Fibroblast of pulmonary artery (primary cell): ENCODE measurements at places on chromosomes 6 and 20.
A peak's percentile ranks its signal among the peaks of the same experiment; 100 is the strongest.

DNA sequence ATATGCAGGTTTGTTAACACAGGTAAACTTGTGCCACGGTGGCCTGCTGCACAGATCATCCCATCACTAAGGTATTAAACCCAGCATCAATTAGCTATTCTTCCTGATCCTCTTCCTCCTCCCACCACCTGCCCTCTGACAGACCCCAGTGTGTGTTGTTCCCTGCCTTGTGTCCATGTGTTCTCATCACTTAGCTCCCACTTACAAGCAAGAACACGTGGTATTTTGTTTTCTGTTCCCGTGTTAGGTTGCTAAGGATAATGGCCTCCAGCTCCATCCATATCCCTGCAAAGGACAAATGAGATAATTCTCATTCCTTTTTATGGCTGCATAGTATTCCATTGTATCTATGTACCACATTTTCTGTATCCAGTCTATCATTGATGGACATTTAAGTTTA, 294.0 kb downstream of the PKHD1 start:
- DNase-seq: no peak

DNA sequence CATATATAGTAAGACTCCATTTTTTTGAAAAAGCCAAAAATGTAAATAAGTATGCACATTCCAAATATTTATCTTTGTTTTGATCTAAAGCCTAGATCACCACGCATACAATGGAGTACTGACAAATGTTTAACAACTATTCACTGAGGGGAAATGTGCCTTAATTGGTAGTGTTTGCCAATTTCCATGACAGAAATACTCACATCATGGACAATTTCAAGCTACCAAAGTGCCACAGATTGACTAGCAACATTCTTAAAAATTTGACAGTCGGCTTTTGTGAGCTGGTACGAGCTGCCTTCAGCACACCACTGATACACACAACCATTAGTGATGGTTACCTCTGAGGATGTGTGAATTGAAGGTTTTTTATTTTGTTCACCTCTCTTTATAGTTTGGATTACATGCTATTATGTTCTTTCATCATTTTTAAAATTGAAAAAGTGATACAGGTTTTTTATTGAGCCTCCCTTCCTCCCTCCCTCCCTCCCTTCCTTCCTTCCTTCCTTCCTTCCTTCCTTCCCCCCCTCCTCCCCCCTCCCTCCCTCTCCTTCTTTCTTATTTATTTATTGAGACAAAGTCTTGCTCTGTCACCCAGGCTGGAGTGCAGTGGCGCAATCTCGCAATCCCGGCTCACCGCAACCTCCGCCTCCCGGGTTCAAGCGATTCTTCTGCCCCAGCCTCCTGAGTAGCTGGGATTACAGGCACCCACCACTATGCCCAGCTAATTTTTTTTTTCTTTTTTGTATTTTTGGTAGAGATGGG, 19.2 kb downstream of the SMPDL3A start:
- DNase-seq: no peak

- no peak for DNase-seq
Measured at GRCh38 chr6:135604035-135604860, 106.7 kb upstream of the AHI1 start.

DNA sequence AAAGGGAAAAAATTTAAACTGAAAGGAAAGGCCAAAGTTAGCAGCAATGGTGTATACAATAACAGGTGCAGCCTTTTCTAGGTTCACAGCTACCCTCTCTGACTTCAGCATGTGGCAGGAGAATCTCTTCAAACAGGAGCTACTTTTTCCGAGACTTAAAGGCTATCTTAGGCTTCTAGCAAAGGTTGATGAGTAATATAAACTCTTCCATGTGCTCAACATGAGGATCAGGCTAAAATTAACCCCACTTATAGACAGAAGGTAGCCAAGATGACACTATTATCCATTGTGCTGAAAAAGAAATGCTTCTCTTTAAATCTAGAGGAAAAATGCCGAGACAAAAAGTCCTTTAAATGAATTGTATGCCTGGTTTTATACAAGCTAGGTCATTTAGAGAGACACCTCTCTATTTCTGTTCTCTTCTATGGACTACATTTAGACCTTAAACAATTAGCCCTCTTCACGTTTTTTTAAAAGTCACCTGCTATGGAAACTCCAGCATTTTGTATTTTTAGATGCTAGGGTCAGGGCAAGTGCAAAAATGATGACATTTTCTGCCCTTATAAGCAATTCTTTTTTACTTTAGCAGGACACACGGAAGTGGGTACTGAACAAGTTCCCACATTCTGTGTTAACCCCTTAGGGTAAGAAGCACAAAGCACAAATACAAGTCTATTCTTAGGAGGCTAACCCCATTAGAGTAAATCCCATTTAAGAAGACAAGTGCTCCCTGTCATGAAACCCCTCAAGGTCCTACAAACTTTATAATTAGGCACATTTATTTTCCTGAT, 216.8 kb upstream of the CITED2 start:
- no peak for DNase-seq

GRCh38 chr6:113634352-113635163, 222.6 kb upstream of the MARCKS start:
- peak; percentile 77 for DNase-seq

DNA sequence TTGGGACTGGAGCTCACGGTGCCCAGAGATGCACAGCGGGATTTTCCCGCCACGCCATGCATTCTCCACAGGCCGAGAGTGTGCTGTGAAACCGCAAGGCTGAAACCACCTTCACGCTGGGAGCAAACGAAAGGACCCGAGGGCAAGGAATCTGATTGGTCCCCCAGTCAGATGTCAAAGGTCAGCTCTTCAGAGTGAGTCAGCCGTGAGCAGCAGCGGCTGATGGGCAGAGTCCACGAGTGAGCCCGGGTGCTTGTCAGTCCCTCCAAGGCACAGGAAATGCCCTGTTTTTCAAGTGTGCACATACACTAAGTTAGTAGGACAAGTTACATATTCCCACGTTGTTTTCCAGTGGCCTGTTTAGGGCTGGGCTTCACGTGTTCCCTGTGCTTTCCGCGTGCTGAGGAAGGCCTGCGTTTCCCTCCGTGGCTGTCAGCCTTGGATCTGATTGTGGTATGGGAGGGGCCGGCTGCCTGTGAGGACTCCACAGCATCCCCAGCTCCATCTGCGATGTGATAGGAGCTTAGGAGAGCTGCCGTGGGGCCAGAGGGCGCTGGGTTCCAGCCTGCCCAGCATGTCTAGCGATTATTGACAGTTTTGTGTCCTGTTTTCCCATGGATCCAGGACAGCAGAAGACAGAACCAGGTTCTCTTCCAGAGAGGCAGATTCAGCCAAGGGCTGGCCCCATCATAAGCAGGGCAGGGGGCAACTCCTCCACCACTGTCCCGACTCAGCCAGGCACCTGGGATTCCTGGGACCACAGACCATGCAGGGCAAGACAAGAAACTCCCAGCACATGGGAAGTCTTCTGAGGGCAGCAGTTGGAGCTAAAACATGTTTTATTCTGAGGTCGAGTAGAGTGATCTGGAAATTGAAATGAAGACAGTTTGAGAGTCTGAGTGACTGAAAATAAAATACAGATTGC, 38.2 kb upstream of the FRMD1 start:
- no peak for DNase-seq

DNA sequence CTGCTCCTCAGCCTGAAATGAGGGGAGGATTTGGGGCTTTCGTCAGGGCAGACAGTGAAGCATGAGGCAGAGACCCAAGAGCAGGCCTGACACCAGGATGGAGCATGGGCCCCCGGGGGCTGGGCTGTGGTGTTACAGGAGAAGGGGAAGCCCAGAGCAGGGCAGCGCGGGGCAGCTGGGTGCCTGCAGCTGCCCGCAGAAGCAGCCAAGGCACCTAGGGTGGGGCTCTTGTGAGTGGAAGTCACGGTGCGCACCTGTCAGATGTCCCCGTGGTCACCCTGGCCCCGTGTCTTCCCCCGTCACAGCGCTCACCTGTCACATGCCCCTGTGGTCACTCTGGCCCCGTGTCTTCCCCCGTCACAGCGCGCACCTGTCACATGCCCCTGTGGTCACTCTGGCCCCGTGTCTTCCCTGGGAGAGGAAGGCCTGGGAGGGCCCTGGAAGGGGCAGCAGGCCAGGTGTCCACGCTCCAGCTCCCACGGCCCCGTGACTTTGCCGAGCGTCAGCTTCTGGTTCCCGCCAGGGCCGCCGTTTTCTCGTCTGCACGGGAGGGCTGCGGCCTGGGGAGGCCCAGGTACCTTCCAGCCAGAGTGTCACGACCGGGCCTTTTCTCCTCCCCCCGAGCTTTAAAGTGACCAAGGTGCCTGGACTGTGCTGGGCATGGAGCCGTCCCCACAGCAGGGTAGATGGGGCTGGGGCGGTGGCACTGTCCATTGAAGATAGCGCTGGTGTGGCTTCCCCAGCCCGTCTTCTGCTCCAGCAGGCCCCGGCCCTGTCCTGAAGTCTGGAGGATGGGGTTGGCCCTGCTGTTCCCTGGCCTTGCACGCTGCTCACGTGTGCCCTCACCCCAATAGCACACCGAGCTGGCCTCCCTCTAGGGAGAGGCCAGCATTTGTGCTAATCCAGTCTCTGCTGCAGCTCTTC, 9.4 kb downstream of the ARFGAP1 start:
- DNase-seq: no peak

- peak; percentile 23 for DNase-seq
Measured at GRCh38 chr20:62899633-62900051, 26.7 kb downstream of the DIDO1 start.

DNA sequence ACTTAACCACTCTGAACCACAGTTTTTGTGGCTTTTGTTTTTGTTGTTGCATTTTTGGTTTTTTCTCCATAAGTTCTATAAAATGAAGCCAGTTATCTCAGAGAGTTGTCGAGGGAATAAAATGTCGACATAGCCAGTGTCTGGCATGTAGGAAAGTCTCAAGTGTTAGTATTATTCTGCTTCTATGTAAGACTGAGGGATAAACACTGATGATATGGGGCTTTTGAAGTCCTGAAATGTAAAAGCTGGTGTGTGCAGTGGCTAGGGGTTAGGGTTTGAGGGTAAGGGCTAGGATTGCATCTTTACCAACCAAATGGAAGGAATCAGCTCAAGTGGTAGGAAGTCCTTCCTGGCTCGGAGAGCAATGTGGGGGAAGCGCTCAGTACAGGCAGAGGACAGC, 59.2 kb downstream of the DAAM2 start:
- DNase-seq: no peak

- DNase-seq: peak; percentile 98
Measured at GRCh38 chr20:63682384-63683139, 13.9 kb upstream of the TNFRSF6B start.

GRCh38 chr6:139641376-139641775, 266.9 kb upstream of the CITED2 start:
- DNase-seq: no peak

GRCh38 chr6:156917213-156917612, 140.0 kb downstream of the ARID1B start:
- peak; percentile 9 for DNase-seq

DNA sequence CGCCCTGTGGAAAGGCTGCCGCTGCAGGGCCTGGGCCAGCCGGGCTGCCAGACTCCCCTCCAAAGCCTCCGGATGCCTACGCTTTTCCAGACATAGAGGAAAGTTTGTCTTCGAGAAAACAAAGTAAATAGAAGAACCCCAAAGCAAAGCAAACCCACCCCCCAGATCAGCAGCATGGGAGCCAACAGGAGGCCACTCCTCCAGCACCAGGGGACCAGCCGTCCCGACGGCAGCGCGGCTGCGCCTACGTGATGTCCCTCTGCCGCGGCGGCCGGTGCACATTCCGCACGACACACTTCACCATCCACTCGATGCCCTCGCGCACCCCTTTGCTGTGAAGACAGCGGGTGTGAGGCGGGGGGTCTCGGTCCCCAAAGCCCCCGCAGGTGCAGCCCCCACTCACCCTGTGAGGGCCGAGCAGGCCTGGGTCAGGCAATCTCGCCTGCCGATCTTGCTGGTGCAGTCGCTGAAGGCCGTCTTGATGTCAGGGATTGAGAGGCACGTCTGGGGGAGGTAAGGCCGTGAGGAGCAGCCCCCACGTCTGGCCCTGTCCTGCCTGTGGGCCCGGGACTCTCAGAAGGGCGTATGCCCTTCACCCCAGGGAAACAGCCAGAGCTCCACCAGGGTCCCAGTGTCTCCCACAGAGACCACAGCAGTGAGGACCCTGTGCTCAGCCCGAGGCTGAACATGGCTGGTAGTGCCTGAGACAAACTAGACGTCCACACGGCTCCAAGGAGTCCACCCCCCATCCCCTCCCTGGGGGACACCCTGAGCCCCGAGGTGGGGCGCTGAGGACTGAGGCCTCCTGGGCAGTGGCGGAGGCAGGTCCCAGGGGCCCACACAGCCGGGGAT, 4.0 kb downstream of the TNFRSF6B start:
- no peak for DNase-seq

DNA sequence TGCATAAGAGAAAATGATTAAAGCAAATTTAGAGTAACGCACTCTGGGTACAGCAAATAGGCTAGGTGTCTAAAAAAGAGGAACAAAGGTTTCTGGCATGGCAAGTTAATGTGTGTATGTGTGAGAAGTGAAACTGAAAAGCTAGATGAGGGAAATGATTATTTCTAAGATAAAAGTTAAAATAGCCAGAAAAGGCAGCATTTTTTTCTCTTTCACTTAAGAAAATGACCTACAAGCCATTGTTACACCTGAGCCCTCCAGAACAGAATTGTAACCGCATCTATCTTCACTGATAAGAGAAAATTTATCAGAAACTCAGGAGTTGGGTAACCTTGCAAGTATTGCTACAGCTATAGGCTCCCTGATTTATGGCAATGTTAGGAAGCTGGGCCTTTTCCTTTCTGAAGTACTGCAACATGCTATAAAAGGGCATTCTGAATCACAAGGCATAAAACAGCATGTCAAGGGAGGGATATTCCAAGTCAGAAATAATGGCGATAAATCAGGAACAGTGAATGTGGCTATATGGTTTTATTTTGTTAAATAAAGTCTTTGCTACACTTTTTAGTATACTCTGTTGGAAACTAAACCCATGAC, 395.3 kb downstream of the TBC1D32 start:
- DNase-seq: no peak
